Kidney (tissue), 22 donors: ENCODE measurements at places on chromosomes 7 and 10.

GRCh38 chr10:36888925-36889573 lies 236.3 kb upstream of the ANKRD30A start:
- peak; percentile 76 for DNase-seq

DNA sequence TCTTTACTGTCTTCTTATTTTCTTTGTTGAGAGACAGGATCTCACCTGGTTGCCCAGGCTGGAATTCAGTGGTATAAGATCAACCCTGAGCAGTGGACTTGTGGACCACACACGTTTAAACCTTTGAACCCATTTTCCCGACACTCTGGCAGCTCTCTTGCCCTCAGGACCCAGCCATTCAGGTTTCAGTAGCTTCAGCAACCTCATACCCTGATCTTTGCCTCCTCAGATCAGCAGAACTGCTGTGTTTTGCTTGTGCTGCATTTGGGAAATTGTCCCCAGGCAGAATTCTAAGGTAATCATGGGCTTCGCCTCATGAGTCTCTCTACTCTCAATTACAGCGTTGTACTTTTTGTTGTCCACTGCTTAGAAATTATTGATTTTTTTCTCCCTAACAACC lies 317.6 kb upstream of the KIAA1217 start:
- DNase-seq: no peak

- peak; percentile 62 for DNase-seq
These were observed 5.1 kb downstream of the SCART1 start for GRCh38 chr10:133458710-133459453.

DNA sequence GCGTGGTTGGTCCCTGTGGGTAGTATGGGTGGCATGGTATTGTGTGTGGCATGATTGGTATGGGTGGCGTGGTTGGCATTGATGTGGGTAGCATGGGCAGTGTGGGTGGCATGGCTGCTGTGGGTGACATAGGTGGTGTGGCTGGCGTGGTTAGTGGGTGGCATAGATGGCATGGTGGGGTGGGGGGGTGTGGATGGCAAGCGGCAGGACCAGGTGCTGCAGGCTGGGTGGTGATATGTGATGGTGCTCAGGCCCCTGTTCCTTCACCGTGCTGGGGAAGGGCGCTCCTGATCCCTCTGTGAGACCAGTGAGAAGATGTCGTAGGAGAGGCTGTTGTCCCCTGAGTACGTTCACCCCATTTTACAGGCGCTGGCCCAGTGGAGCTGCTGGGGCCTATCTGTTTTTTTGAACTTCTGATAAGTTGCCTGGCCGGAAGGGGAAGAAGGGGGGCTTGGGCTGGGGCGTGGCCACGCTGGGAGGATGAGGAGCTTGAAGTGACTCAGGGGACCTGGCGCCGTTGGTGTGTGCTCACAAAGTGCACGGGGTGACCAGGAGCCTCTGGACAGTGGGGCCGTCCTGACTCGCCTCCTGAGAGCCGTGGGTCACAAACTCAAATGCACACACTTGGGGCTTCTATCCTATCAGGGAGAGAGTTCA lies 17.5 kb downstream of the INPP5A start:
- DNase-seq: no peak

- no peak for DNase-seq
These were observed 29.4 kb downstream of the ZNRF2 start for GRCh38 chr7:30313793-30314192.

- no peak for DNase-seq
These were observed 12.7 kb upstream of the AHCYL2 start for GRCh38 chr7:129212126-129212525.

DNA sequence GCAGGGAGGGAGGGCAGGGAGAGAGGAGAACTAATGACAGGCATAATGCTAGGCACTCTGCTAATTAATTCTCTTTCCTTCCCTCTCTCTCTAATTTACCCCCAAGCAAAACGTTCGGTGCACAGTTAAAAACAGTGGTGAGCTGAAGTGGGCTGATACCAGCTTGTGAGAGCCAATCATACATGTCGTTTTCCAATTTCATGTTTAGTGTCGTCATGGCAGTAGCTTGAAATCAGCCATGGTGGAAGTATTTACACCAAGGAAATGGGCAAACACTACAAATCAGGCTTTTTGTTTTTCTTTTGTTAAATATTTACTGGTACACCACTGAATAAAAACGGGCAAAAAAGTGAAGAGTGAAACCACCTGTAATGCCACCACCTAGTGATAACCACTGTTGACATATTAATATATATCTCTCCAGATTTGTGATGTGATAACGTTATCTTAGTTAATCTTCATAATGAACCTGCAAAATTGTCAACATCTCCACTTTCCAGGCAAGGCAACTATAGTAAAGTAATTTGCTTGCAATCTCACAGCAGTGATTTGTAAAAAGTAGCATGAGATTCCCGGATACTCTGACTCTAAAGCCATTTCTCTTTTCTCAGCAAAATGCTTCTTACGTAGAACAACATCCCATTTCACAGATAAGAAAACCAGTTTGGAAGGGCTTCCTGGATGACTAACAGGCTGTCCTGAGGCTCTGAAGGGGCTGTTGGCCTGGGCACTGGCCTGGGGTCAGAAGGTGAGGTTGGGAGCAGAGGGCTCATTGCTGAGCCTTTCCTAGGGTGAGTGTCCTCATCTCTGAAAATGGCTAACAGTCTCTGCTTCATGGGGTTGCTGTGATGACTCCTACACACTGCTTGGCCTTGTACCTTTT lies 83.7 kb downstream of the ATXN7L1 start:
- no peak for DNase-seq

DNA sequence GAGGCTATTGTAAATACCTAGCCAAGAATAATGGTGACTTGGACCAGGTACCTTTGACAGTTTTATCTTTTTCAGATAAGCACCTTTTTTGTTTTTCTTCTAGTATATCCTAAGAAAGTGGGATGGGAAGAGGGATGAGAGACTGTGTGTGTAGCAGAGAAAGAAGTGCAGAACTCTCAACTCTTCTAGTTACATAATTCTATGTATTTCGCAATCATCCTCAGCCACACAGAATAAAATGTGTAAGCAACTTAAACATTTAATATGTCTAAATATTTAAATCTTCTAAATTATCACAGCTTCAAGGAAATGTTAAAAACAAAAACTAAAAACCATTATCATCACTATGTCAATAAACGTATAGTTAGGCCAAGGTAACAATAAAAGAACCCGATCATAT lies 42.6 kb upstream of the GSAP start:
- DNase-seq: no peak

GRCh38 chr10:60003651-60004523 lies 97.5 kb upstream of the CCDC6 start:
- no peak for DNase-seq

DNA sequence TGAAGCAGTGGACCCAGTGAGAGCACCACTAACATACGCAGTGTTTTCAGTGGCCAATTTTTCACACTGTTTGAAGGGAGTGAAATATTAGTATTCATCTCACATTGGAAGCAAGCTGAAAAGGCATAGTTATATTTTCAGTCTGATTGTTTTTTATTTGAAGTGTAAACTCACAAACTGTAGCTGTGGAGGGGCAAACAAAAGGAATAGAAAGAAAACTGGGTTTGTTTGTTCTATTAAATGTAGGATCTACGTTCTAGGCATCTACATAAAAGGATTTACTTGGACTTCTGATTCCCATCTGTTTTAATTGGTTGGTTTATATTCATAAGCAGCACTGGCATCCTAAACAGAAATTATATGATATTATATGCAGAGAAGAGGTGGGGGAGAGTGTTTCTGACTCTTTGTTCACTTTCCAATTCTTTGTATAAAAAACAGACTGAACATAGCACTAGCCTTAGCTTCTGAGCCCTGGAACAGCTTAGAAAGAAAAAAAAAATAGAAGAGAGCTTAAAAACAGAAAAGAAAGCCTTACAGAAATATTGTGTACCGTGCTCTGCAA lies 447.8 kb upstream of the KCND2 start:
- DNase-seq: no peak

- DNase-seq: no peak
These were observed 41.8 kb downstream of the NDUFB2 start for GRCh38 chr7:140738280-140738679.

- DNase-seq: no peak
These were observed 45.6 kb downstream of the TPST1 start for GRCh38 chr7:66250711-66251110.

GRCh38 chr10:130138479-130138866 lies 2.3 kb downstream of the GLRX3 start:
- no peak for DNase-seq

DNA sequence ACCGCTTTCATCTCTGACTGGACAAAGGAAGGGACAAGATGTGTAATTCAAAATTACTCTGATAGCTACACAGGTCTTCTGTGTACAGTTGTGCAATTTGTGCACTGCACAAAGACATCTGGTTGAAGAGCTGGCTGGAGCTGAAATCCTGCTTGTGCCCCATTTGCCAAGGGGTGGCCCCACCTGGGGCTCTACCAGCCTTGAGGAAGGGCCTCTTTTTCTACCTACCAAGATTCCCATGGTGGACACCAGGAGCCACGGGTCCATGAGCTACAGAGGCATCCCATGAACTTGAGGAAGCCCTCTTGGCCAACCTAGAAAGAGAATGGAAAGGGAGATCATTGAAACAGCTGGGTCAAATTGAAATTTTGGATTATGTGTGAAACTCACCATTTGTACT lies 43.2 kb downstream of the HHEX start:
- no peak for DNase-seq

- no peak for DNase-seq
These were observed 6.4 kb downstream of the CDCA7L start for GRCh38 chr7:21939136-21939857.

- DNase-seq: no peak
These were observed 35.4 kb upstream of the ZNF107 start for GRCh38 chr7:64630496-64630895.

- no peak for DNase-seq
These were observed 73.9 kb downstream of the KAT6B start for GRCh38 chr10:74900297-74900696.

DNA sequence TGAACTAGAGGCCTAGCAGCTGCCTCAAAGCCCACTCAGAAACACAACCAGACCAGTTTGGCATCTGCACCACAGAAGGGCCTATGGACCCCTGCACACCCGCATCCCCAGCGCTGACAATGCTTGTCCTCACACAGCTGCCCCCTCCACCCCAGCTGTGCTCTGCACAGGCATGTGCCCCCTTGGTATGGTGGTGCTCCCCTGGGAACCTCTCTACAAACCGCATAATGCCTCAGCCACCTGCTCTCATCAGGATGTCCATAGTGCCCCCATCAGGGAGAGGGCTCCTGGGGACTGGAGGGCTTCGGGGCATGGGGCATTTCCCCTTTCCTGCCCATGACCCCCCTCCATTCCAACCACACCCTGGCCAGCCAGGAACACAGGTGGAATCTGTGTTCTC lies 347.5 kb downstream of the GRID1 start:
- DNase-seq: no peak

DNA sequence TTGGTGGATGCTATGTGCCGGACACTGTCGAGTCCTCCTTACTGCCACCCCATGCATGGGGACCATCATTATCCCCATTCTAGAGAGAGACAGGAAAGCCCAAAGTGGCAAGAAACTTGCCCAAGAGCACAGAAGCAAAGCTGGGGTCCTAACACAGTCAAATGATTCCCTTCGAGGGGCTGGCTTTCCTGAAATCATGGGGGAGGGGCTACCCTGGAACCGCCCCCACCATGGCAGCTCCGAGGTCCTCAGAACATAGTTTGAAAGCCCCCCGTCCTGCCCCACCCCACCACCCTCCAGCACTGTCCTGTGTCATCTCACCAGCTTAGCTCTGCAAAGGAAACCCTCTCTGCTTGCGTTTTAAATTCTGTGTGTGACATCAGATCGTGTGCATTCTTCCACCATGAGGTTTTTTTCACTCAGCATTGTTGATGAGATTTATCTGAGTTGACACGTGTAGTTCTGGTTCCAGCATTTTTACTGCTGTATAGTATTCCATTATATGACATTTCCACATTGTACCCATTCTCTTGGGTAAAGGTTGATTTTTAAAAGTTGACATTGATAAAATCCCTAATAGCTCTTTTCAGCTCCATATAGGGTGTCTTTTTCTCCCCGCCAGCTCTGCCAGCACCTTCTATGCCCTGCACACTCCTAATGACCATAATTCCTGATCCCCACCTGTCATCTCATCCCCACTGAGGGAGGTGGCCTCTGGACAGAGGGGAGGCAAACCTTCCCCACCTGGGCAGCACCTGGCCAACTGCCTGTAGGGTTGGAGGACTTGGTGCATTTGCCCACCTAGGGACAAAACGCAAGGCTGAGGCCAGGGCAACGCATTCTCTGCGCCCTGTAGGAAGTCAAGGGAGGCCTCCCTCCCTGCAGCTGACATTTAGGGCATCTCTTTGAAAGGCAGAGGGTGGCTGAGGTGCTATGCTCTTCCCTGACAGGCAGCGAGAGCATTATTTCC lies 100.2 kb upstream of the GPR26 start:
- no peak for DNase-seq

- no peak for DNase-seq
These were observed 181.0 kb upstream of the AGK start for GRCh38 chr7:141370178-141370577.

- DNase-seq: no peak
These were observed 116.6 kb upstream of the SAMD8 start for GRCh38 chr10:74994854-74995253.

DNA sequence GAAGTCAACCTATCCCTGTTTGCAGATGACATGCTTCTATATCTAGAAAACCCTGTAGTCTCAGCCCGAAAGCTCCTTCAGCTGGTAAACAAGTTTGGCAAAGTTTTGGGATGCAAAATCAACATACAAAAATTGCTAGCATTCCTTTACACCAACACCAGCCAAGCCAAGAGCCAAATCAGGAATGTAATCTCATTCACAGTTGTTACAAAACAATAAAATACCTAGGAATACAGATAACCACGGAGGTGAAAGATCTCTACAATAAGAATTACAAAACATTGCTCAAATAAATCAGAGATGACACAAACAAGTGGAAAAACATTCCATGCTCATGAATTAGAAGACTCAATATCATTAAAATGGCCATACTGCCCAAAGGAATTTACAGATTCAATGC lies 50.4 kb upstream of the ZNF365 start:
- no peak for DNase-seq

DNA sequence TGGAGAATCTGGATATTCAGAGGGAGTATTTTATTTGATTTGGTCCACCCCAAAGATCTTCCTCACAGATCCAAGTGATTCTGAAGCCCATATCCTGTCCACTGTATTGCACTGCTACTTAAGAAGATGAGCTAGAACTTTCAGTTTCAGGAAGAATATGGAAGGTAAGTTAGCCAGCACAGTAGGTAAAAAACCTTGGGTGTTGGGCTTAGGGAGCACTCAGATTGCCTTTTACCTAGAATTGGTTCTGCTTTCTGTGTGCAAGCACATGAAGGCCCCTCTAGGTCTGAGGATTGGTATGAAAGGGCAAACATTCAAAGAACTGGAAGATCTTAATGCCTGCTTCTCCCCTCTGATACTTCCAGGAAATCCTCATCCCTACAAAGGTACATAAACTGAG lies 146.7 kb upstream of the COL1A2 start:
- DNase-seq: no peak

- no peak for DNase-seq
These were observed 95.7 kb downstream of the GNAI1 start for GRCh38 chr7:80230327-80230726.

- no peak for DNase-seq
These were observed 42.9 kb downstream of the C10orf120 start for GRCh38 chr10:122656741-122657140.
